ENCODE measurements at places on chromosomes 5 and 9. TPM values are rescaled to one million over a fixed set of nuclear protein-coding genes. Genes with fewer than 3 reads are reported as not detected.

GRCh38 chr9:130051855-130052254 is 1.9 kb upstream of the GPR107 start:
- DNase-seq: peak; percentile 41

- DNase-seq: no peak
Measured at GRCh38 chr5:56639476-56639875, 175.9 kb upstream of the MAP3K1 start.

The CARD9 gene
- 3.0 TPM for total RNA-seq

DNA sequence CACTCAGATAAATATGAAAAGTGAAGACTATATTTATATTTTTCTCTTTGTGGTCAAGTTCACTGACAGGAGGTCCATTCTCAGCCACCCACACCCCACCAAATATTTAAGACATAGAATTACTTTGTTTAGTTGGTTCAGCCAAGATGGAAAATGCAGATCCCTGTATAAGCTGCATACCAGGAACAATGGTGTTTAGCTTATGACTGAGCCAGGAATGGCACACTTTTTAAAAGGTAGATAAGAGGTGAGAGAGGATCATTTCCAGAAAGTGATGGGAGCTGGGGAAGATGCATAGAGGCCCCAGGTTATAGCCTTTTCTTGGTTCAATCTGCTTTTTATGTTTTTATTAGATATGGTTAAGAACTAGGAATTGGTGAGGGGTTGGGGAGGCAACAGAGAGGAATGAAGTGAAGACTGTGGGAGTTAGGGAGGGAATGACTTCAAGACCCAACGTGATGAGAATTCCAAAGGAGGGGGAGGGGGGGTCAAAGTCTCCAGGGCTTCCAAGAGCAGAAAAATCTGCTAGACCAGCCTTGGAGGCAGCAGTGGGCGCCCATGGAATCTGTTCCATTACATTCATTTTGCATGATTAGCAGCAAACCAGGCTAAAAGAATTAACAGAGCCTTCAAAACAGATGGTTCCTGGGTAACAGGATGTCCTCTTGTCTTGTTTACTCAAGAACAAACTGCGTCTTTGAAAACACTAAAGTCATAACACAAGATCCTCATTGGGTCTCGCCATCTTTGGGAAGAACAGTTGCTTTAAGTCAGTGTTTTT is 95.2 kb downstream of the FGF1 start:
- DNase-seq: peak; percentile 18

DNA sequence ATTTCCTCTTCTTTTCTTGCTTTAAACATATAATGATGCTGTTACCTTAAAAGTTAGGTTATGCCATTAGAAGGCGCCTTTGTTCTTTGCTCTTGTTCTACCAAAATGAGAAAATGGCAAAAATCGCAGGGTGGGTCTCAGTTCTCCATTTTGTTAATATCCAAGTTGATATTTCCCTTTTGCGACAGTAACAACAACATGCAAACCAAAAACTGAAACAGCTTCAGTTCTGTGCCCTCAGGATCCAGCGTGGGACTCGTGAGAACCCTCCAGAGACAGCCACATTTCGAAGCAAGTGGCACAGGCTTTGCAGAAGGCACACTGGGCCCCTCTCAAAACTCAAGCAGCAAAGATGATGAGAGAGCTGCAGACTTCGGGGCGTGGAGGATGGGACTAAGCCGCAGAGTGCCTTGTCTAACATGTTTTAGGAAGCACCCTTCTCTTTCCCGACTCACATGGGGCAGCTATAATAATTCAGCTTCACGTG is 33.0 kb upstream of the LCP2 start:
- DNase-seq: no peak

The SLC6A7 gene
- not detected for total RNA-seq

GRCh38 chr9:96420468-96421219 is 2.5 kb upstream of the ZNF367 start:
- peak; percentile 43 for DNase-seq

The NXNL2 gene
- total RNA-seq: not detected

The TMEM252 gene
- not detected for total RNA-seq

- DNase-seq: no peak
Measured at GRCh38 chr5:13567819-13568218, 376.7 kb downstream of the DNAH5 start.

DNA sequence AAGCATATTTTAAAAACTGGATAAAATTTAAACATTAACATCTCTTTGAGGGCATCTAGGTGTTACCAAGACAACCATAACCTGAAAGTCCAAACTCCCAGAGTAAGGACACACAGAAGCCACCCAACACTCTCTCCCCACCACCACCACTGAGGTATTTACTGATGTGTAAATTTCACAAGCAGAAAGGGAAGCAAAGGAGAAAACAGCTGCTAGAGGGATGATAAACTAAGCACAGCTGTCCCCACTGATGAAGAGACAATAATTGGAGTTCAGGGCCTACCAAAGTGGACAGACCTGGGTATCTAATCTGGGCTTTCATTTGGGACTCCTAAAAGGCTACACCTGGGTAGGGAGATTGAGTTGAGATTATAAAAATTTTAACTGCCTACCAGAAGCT is 63.6 kb downstream of the FRMD3 start:
- DNase-seq: no peak

DNA sequence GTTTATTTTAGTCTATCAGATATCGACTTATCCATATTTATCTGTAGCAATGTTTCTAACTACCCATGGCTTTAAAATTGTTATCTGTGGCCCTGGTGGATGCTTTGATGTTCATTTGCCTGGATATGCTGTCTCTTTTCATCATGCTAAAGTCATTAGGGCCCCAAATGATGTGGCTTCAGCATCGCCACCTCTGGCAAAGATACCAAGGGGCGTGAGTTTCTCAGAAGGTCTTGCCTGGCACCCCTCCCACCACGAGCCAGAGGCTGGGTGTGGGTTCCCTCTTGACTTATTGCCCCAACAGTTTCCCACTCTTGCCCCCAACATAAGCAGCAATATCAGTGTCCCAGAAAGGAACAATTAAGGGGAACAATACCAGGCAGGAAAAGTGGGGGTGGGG is 5.4 kb downstream of the ROPN1L start:
- DNase-seq: no peak

- DNase-seq: no peak
Measured at GRCh38 chr5:95022967-95023695, 261.8 kb downstream of the MCTP1 start.

DNA sequence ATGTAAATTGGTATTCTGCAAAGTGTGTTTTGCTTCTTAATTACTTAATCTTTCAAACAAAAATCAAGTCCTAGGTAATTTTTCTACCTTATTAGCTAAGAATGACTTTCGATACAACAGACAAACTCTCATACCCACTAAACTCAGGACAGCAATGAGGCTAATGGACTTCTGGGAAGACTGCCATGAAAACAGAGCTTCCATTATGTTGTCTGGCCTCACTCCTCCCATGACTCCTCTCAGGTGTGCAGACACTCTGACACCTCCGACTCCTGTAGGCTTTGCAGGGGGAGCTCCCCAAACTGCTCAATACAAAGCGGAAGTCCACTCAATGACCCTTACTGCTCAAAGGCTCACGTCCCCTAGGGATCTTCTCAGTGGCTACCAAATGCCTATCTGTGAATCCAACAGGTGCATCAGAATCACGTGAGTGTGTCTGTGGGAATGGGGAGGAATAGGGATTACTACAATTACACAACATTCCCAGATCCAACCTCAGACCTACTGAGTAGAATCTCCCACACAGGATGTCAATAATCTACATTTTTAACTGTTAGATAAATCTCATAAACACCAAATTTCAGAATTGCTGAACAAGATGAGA is 289.9 kb downstream of the RAB3C start:
- no peak for DNase-seq

DNA sequence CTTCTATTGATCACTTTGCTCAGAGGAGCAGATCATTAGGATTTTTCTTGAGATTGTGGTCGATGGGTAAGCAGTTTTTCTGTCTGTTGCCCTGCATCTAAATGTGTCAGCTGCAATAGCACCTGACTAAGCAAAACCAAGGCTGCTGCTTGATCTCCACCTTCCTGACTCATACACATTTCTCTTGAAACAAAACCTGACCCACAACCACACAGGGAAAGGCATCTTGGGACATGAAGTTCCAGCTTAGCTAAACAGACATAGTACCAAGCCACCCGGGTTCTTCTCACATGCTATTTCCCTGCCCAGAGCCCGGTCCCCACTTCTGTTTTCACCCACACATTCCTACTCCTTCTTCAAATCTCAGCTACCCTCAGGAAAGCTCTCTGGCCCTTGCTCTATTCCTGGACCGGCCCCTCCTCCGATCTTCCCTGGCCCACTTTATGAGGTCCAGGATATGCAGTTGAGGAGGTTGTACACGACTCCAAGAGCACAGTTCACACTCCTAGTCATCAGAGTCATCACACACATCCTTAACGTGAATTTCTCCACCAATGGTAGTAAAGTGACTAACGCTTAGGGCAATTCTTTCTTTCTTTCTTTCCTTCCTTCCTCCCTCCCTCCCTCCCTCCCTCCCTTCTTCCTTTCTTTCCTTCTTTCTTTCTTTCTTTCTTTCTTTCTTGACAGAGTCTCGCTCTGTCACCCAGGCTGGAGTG is 16.0 kb upstream of the ZBTB43 start:
- no peak for DNase-seq

The MUSK gene
- 1.1 TPM for total RNA-seq

GRCh38 chr5:176675676-176676360 is 28.5 kb downstream of the TSPAN17 start:
- no peak for DNase-seq

DNA sequence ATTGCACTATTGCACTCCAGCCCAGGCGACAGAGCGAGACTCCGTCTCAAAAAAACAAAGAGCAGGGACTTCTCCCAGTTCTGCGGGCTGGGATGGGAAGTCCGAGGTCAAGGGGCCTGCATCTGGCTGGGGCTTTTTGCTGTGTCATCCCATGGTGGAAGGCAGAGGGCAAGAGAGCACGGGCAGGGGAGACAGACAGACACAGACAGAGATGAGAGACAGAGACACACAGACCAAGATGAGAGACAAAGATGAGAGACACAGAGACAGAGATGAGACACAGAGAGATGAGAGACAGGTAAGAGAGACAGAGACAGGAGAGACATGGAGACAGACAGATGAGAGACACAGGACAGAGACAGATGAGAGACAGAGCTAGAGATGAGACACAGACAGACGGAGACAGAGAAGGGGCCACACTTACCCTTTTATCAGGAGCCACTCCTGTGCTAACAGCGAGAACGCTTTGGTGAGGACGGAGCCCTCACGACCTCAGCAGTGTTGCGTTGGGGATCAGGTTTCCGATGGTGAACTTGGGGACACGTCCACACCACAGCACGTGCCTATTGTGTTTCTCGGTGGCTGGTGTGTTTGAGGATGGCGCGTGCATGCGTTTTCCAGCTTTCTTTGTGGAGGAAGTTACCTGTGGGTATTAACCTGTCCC is 8.9 kb upstream of the TOR4A start:
- DNase-seq: no peak

- no peak for DNase-seq
Measured at GRCh38 chr9:96559339-96559943, 60.2 kb downstream of the CDC14B start.

DNA sequence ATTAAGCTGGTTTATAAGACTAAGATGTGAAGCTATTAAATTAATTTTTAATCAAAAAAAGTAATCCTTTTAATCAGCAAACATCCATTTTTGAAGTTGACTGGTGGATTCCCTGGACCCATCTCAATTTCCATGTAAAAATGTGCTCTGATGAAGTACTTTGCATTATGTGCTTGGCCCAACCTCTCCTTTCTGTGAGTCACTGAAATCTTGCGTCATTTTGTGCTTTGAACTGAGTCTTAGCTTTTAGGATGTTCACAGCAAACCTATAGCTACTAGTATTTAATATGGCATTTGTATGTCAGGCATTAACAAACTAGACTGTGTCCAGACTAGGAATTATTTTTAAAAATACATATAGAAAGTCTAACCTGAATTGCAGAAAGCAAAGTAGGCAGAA is 55.0 kb upstream of the CDH12 start:
- no peak for DNase-seq

GRCh38 chr5:109278141-109278540 is 131.6 kb downstream of the PJA2 start:
- DNase-seq: no peak

- DNase-seq: no peak
Measured at GRCh38 chr9:4464911-4465513, 25.3 kb upstream of the SLC1A1 start.

The RNF180 gene
- 4.6 TPM for total RNA-seq

- no peak for DNase-seq
Measured at GRCh38 chr5:95414451-95414850, 23.3 kb downstream of the FAM81B start.

DNA sequence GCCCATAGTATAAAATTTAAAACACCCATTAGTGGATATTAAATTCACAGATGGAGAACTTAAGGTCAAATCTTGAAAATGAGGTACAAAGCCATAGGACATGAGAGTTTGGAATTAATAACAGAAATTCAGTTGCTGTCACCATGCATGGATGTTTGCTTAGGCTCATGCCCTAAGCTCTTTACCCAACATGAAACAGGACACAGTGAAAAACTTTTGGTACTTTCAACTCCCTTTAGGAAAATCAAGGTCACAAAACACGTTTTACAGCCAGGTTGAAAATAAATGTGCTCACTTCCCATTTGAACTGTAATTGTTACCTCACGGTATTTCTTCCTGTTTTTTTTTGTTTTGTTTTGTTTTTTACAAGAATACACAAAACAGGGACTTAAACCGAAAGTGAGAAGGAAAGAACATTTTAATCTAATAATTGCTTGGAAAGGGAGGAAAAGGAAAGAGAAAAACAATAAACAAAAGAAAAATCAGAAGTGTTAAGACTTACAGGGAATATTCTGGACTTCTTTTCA is 6.1 kb upstream of the TOPORS start:
- no peak for DNase-seq

The TMEM232 gene
- 3.7 TPM for total RNA-seq

GRCh38 chr9:113449376-113449775 is 14.2 kb upstream of the RGS3 start:
- no peak for DNase-seq

DNA sequence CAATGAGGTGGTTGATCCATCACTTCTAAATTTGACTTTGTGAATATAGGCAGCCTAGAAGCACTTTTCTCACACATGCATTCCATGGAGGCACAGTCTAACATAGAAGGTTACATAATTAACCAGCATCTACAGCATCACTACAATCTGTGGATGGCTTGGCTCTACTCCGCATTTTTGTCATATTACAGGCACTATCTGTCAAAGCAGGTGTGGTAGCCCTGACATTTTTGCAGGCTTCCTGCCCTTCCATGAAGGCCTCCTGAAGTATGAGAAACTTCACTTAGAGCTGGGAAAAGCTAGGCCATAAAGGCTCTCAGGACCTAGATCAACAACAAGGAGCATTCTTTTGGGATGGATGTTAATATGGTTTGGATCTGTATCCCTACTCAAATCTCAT is 378.0 kb downstream of the ANXA1 start:
- DNase-seq: no peak

DNA sequence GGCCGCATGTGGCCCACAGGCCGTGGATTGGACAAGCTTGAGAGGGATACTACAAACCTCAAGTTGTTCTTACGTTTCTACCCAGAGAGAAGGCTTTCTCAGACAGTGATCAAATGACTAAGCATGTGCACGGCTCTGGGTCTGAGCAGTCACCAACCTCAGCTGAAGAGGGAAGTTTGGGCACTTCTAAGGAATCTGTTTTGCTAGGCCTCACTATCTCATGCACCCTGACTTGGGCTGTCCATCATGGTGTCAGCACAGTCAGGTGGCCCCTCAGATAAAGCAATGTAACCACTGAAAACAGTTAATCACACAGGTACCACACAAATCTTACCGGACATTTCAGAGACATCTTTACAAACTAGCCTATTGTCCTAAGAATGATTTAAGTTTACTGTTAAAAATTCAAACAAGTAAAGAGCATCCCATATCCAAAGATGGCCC is 24.6 kb downstream of the CSF2 start:
- no peak for DNase-seq

The CCL27 gene
- total RNA-seq: 7.6 TPM

The SPINK6 gene
- total RNA-seq: not detected
